Epithelial cell of prostate (primary cell): ENCODE measurements at places on chromosomes 3 and 15.

DNA sequence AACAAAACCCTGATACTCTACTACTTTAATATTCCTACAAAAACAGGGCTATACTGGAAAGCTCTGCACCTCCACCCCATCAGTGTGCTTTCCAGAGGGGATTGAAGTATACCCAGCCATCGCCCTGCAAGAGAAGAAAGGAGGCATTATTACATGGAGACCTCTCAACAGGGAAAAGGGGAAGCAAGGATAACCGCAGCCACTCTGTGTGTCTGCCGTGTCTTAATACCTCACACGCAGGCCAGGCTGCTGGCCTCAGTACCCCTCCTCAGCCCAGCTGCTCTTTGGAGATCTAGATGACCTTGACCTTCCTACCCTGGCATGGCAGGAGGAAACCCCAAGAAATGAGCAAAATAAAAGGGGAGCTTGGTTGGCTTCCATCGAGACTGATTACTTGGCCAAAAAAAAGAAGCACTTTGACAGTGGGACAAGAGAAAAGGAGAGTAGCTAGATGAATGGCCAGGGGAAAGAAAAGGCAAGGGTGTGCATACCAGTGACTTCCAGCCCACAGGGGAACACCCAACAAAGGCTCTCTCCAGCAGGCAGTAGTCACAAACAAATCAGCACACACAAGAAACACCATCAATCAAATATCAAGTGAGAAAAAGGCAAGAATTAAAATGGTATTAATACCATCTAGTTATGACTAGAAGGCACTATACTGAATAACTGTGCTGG, 129.4 kb downstream of the STT3B start:
- no peak for DNase-seq

DNA sequence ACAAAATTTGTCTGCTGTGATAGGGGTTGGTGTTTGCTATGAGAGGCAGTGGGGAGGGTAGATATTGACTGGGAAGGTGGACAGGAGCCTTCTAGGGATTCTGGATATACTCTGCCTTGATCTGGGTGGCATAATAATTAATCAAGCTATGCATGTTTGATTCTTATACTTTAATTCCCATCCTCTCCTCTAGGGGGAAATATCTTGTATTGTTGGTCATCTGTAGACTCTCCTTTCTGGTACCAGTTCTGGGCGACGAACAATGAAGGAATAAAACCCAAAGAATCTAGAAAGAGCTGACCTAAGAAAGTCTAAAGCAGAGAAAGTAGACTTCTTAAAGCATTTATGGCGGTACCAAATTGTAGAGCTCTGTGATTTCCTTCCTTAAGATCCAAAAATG, 198.2 kb upstream of the STRIT1 start:
- DNase-seq: no peak

GRCh38 chr15:68650901-68651709, 72.3 kb downstream of the CORO2B start:
- DNase-seq: no peak

GRCh38 chr15:51089699-51090453, 4.8 kb downstream of the TNFAIP8L3 start:
- DNase-seq: no peak

- no peak for DNase-seq
Measured at GRCh38 chr15:62059816-62060112, 483 bp downstream of the VPS13C start.

DNA sequence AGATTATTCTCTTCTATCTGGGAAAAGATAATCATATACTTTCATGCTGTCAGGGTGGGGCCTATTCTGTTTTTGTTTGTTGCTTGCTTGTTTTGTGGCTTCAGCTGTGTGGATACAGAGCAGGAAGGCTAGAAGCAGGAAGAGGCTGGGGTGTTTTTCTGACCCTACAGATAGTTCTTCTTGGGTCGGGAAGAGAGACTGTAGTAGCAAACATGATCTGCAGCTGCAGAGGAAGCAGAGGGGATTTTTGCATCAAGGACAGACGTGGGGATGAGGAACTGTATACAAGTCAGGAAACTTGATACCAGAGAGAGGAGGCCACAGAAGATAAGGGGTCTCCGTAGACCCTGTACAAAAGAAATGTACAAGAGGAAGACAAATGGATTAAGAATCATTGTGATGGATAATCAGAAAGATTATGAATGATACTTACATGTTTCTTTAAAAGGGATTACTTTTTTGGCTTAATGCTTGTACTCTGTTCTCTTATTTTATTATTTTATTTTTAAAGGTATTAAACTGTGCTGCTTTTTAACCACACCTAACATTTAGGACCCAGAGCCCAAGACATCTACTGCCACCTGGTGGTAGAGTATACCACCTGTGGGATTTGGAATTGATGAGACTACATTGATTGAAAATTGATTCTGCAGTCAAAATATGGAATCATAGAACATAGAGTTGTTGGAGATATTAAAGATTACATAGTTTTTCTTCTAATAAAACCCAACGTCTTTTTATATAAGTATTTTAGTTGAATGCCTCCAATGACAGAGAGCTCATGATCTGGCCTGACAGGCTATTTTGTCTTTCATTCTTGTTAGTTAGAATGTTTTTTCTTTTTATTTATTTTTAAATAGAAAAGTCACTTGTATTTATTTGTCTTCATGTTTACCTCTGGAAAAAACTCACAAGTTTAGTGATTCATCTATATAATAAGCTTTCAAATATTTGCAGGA, 87.3 kb upstream of the ROPN1 start:
- no peak for DNase-seq

DNA sequence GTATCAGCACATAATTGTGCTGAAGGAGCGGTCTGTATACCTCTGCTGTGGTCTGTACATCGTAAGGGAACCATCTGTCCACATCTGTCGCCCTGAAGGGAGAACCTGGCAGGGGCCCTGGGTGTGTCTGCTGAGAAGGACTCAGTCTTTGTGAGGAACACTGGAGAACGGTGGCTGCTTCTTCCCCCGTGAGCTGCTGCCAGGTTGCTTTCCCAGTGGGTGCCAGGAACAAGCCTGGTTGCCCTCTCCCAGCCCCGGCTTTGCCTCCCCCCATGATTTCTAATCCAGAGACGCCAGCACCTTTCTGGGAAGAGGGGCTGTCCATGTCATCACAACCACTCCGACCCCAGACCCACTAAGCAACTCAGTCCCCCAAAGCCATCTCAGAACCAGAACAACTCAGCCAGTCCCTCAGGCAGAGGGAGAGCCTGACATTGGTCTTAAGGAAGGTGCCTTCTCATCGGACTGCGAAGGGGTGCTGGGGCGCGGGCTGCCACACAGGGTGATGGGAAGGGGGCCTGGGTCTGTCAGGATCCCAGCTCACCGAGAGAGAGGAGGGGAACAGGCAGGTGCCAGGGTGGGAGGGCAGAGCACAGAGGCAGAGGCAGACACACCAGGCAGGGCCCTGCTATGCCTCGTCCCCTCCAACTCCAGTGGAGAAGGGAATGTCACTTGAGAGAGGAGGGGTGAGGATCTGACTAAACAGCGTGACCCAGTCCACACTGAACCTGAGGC, 8.5 kb downstream of the TNK2 start:
- no peak for DNase-seq

- DNase-seq: no peak
Measured at GRCh38 chr3:115399750-115400149, 223.6 kb upstream of the GAP43 start.

- DNase-seq: no peak
Measured at GRCh38 chr3:25910997-25911396, 121.1 kb downstream of the OXSM start.

DNA sequence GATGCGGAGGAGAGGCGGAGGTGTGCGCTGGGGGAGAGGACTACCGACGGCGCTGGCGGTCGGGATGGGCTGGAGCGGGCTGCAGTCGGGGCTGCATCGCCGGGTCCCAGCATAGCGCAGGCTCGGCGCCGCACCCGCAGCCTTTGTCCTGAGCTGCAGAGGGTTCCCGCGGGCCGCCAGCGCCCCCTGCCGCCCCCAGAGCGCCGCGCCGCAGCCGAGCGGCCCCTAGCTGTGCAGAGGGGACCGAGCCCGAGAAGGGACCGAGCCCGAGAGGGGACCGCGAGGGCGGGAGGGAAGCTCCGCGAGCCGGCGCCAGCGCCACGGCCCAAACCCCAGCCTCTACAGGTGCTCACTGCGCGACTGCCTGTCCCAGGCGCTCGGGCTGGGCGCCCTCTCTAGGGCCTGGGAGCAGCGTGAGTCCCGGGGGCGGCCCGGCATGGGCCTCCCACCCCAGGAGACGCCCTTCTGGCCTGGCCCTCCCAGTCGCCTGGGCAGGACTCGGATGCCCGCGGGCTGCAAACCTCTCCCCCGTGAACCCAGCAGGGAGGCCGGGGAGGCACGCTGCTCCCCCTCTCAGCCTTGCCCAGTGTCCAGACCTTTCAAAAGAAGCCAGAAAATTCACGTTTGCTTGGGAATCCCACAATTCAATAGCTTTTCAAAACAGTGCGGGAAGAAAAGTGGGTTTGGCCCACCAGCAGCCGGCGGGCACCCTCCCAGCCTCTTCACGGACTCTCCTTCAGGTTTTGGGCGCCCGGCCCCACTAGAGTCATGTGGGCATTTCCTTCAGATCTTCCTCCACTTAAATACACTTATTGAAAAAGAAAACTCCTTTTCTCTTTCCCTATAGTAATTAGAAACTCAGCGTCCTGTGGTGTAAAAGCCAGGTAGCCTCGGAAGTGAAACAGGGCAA, 134.7 kb downstream of the TPRA1 start:
- DNase-seq: no peak

DNA sequence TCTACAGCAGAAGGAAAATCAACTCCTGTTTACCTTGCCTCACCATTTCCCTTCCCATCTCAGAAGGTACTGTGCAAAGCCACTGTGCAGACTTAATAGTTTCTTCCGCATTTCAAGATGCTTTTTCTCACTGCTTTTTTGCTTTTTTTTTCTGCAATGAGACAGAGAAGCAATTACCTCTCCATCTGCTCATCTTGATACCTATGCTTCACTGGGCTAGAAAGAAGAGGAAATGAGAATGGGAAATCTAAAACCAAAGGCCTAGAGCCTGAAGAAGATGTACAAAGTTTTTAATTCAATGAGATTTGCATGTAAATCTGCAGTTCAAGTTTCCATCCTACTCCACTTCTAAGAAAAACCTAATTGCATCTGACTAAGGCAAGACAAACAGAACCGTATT, 238.1 kb upstream of the SETMAR start:
- no peak for DNase-seq

GRCh38 chr3:94619643-94620042, 556.8 kb downstream of the NSUN3 start:
- no peak for DNase-seq

DNA sequence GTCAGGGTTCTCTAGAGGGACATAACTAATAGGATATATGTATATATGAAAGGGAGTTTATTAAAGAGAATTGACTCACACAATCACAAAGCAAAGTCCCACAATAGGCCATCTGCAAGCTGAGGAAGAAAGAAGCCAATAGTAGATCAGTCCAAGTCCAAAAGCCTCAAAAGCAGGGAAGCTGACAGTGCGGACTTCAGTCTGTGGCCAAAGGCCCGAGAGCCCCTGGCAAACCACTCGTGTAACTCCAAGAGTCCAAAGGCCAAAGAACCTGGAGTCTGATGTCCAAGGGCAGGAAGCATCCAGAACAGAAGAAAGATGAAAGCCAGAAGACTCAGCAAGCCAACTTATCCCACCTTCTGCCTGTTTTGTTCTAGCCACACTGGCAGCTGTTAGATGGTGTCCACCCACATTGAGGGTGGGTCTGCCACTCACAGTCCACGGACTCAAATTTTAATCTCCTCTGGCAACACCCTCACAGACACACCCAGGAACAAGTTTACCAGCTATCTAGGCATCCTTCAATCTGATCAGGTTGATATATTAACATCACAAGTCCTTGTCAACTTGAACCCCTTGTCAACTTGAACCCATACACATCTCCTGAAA, 54.2 kb upstream of the ACAD9 start:
- no peak for DNase-seq

DNA sequence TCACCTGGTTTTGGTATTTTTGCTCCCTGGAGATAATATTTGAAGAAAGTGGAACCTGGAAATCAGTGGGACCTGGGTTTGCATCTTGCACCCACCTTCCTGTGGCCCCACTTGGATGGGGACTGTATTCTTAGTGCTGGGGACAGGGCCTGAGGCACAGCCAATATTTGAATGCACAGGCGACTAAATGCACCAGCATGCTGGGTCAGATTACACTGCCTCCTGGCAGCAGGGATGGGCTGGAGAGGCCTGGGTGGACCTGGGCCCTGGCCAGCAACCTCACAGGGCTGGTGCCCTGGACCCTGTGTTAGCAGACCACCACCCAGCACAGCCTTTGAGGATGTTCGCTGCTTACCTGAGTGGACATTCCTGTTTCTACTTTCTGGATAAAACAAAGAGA, 10.5 kb downstream of the ITIH4 start:
- DNase-seq: no peak

- no peak for DNase-seq
Measured at GRCh38 chr15:99015698-99016568, 8.3 kb upstream of the PGPEP1L start.

DNA sequence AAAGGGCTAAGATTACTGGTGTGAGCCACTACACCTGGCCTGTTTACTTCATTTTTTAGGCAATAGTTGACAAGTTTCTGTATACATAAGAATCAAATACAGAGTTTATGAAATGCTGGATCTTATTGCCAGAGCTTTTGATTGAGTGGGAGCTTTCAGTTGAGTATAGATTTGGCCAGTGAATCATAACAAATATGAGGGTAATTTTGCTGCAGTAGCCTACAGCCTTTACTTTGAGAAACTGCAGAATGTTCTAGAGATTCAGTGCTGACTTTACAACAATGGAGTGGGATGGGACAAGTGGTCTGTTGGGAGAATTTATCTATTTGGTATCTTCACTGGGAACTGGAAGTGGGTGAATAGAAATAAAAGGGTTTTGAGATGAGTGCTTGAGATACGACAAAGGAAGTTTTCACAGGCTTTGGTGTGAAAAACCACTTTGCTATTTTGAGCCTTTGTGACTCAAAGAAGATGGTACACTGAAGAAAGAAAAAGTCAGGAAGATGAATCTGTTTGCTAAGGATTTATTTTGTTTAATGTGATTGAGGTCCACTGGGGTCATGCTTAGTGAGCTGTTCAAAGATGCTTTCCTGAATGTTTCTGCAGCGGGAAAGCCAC, 227.8 kb downstream of the UBE2E2 start:
- DNase-seq: no peak

GRCh38 chr3:87370007-87370406, 93.6 kb upstream of the POU1F1 start:
- DNase-seq: no peak

DNA sequence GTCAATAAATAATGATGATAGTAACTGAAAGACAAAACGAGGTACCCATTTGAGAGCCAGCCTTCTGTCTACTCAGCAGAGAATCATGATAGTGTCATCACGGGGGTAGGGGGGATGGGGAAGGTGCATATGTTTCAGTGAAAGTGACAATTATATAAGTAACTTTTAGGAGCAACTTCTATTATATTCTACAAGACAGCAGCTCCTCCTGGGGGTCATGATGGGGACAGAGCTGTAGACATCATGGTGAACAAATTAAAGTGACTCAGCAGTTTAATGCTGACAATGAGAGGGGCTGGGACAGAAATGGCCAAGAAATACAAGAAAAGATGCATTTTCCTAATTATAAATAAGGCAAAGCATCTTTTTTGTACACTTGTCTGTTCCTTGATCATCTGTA, 11.8 kb downstream of the CAPN3 start:
- DNase-seq: no peak

GRCh38 chr15:52247461-52247860, 48.1 kb downstream of the MYO5C start:
- DNase-seq: no peak
